NCI-H774 (cell line): ENCODE measurements at places on chromosomes 1 and 21.

GRCh38 chr1:176374967-176375569 lies 87.9 kb upstream of the PAPPA2 start:
- peak; percentile 47 for DNase-seq

GRCh38 chr1:208054485-208054884 lies 143.6 kb upstream of the CD34 start:
- DNase-seq, result no peak

DNA sequence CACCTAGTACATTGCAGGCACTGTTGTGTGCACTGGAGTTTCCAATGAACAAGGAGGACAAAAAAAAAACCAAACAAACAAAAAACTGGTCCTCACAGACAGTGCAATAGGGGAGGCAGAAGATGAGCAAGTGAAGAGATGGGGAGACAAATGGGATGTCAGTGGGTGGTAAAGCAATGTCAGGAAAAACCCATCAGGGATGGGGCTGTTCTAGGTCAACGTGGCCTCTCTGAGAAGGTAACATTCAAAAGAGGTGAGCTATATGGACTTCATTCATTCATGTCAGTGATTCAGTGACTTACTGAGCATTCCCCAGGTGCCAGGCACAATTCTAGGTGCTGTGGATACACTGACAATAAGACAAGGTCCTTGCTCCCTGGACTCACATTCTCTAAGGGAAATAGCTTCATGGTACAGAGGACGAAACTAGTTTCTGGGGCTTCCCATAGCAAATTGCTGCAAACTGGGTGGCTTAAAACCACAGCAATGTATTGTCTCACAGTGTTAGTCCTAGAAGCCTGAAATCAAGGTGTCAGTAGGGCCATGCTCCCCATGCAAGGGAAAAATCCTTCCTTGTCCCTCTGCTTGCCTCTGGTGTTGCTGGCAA lies 140.5 kb upstream of the KLHDC7A start:
- no peak for DNase-seq

DNA sequence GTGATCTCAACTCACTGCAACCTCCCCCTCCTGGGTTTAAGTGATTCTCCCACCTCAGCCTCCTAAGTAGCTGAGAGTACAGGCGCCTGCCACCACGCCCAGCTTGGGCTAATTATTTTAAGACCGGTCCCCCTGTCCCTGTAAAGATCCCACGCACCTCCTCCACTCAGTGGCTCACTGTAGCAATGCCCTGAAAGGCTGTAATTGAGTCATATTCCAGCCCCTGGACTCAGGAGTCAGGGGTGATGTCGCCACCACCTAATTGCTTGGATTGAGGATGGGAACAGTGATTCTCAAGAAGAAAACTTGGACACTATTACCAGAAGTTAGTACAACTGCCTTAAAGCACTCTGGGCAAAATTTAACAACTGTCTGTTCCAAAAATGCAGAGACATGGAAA lies 3.1 kb upstream of the EDARADD start:
- DNase-seq, result no peak

DNA sequence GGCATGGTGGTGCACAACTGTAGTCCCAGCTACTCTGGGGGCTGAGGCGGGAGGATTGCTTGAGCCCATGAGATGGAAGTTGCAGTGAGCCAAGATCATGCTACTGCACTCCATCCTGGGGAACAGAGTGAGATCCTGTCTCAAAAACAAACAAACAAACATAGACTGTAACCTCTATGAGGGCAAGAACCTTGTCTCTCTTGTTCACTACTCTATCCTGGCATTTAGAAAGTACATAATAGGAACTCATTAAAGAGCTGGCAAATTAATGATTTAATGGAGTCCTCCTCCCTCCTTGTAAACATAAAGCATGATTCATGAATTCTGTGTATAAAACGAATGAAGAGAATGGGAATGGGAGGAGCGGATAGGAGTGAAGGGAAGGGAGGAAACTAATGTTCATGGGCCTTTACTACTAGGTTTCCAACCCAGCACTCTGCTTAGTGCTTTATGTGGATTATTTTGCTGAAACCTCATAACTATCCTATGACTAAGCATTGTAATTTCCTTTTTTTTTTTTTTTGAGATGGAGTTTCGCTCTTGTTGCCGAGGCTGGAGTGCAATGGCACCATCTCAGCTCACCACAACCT lies 8.6 kb downstream of the LMOD1 start:
- DNase-seq, result no peak

- no peak for DNase-seq
Measured at GRCh38 chr21:16046656-16047330, 317.0 kb downstream of the USP25 start.

DNA sequence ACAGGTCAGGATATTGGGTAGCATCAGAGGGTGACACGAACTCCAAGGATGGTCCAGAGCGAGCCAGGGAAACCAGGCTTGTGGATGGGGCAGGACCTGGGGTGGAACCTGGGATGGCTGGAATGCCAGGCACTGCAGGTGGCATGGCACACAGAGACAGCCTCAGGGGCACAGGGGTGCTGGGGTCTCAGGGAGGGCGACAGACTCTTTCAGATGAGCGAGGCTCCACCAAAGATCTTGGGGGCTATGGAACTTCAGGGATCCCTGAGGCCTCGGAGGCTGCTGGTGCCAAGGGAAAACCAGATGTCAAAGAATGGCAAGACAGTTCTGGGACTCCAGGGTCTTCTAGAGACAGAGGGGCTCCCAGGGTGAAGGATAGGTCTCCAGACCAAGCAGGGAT lies 21.4 kb downstream of the IGFN1 start:
- DNase-seq, result no peak

DNA sequence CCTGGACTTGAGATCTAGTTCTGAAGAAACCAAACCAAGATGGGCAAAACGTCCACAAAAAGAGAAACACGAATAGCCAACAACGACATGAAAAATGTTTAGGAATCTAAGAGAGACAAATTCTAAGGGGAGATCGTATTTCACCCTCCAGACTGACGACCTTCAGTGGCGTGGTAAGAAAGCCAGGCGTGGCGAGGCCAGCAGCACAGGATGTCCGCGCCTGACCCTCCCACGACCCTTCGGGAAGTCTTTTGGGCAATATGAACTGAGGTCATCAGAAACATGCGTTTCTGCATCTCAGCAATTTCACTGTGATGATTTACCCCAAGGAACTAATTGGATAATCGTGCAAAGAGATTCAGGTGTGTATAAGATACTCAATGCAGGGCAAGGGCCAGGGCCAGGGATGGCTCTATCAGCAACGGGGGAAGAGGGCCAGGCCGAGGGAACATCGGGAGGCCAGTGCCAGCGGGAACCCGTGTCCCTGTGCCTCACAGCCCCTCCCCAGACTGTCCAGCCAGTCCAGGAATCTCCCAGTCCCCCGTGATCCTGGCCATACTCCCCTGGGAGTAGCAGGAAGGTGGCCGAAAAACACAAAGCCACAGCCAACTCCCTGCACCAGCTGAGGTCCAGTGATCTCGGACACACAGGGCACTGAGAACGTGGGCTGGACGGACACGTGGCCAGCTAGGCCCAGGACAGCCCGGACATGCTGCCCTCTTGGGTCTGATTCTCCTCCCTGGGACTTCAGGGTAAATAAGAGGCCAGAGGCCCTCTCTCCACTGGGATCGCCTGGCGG lies 53.6 kb upstream of the ADARB1 start:
- no peak for DNase-seq
